ENCODE measurements at places on chromosomes 1 and 21.

DNA sequence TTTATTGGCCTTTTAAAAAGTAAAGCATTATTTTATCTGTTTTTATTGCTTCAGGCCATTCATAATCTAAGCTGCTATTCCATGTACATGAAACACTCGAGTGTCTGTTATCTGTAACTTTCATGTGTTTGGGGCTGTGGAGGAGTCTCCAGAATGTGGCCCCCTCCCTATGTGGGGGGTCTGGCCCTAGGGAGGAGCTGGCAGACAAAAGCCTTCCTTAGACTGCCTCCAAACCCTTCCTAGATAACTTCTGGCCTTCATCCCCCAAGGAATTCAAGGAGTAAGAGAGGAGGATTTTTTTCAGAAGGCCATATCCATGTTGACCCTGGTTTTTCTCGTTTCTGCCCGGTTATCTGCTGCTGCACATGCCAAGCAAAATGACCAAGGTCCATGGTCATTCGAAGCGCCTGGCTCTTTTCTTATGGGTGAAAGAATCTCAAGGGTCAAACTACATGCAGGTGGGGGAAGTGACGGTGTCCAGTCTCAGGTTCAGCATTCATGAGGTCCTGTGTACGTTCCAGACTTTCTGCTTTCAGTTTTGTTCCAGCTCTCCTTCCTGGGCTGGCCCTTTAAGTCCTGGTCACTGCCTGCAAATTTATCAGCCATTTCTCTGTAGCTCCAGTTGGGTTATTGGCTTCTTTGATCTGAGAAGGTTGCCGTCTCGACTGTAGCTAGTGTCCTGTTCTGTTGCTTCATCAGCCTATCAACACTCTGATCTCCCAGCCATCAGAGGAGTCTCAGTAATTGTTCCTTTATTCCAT, 8.3 kb downstream of the TENT5C start:
- no peak for DNase-seq

GRCh38 chr1:173212952-173213491, 5.9 kb upstream of the TNFSF4 start:
- no peak for DNase-seq

DNA sequence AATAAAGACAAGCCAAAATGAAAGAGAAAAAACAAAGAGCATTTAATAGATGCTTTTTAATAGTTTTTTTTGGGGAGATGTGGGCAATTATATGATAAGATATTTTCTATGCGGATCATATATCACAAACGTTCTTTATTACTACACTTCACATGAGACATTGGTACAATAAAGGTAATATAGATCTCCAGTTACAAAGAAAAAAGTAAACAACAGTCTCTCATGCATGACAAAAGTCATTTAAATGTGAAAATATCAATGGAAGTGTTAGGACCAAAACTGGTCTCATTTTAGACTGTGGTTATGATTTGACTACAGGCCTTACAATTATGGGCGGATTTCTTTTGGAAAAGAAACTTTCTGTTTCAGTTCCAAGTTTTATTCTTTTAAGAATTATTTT, 687.0 kb downstream of the ADGRL2 start:
- no peak for DNase-seq

DNA sequence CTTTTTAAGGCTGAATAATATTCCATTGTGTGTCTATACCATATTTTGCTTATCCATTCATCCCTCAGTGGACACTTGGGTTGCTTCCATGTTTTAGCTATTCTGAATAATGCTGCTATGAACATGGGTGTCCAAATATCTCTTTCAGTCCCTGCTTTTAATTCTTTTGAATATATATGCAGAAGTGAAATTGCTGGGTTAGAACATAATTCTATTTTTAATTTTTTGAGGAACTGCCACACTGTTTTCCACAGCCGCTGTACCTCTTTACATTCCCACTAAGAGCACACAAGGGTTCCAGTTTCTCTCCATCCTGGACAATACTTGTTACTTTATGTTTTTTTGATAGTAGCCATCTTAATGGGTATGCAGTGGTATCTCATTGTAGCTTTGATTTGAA, 65.6 kb downstream of the RIMS3 start:
- no peak for DNase-seq

GRCh38 chr1:183365676-183366075, 52.5 kb downstream of the NMNAT2 start:
- DNase-seq, result no peak

DNA sequence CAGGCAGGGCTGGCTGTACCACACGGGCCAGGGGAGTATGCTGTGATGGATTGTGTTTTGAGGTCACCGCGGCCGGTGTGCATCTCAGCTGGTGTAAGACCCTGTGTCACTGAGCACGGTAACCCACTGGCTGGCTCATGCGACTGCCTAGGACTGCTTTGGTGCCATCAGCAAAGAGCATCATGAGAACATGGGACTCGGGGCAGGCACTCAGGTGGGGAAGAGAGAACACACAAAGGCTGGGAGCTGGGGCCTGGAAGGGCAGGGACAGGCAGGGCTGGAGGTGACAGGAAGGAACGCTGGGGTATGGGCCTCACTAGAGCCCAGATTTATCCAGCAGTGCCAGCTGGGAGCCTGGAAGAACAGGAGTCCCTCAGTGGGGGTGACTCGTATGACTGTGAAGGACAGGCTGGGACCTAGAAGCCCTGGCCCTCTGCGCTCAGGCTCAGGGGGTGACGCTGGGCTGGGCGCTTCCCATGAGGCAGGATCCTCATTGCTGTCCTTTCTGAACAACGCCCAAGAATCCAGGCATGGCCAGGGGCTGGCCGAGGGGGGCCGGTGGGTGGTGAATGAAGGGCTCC, 210.4 kb upstream of the VAMP3 start:
- DNase-seq, result no peak

DNA sequence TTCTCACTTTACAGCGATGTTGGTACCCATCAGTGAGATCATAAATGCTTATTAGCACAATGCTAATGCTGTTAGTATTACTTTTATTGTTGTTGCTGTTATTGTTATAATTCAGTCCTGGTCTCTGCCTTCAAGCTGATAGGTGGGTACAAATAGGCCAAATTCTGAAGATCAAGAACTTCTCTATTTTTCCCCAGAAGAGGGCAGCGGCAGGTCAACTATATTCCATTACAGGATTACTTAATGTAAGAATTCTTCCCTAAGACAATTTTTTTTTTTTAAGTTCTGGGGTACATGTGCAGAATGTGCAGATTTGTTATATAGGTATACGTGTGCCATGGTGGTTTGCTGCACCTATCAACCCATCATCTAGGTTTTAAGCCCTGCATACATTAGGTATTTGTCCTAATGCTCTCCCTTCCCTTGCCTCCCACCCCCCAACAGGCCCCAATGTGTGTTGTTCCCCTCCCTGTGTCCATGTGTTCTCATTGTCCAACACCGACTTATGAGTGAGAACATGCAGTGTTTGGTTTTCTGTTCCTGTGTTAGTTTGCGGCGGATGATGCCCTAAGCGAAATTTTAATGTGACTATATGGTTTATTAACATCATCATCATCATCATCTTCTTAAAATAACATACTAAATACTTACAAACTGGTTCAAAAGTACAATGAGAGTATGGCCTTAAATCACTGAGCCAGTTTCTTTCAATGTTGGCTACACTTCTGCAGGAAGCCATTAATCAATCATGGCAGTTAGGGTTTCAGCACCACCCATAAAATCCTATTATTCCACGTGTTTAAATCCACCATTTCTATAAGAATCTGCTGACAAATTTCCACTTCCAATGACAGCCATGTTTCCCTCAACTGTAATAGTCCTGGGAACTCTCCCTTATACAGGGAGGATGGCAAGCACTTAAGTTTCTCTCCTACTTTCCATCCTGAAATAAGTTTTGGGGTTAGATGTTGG, 19.2 kb downstream of the SLC19A2 start:
- DNase-seq, result no peak

- DNase-seq, result no peak
Measured at GRCh38 chr21:39332175-39332574, 16.7 kb downstream of the HMGN1 start.

GRCh38 chr1:107140703-107141490, at the start of gene NTNG1:
TSS of gene NTNG1 (plus strand) at chr1:107141039.
- no peak for DNase-seq

GRCh38 chr1:194952171-194952570, 1656.1 kb downstream of the KCNT2 start:
- no peak for DNase-seq

DNA sequence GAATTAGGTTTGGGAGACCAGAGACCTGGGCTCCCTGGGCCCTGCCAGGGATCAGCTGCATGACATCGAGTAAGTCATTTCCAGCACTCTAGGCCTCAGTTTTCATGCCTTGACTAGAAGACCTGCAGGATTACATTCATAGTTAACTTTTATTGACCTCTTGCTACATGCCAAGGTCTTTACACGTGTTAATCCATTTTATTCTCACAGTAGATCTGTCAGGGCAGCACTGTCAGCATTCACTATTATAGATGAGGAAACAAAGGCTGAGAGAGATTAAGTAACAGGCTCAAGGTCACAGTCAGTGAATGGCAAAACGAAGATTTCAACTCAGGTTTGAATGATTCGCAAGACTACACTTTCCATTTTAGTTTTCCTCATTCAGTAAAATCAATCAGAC, 37.0 kb downstream of the PGM1 start:
- no peak for DNase-seq

GRCh38 chr1:213976665-213977485, 10.9 kb upstream of the PROX1 start:
- no peak for DNase-seq

GRCh38 chr1:161119092-161119903, 1.4 kb downstream of the NIT1 start:
- no peak for DNase-seq

DNA sequence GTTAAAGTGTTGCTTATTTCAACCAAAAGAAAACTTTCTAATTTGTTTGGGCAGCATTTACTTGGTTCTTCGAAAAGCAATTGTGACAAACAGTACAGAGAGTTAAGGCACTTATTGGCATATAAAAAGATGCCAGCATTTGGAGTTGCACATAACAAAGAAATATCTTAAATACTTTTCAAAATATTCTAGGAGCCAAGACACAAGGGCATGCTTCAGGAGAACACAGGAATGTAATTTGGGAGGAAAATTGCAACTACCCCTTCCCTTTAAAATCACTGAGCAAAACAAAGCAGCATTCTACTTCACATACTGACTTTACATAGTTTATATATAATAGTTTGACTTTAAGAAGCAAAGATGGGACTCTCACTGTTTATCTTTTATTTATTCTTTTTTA, 4.6 kb upstream of the TIE1 start:
- no peak for DNase-seq

- DNase-seq, result no peak
Measured at GRCh38 chr1:114080511-114081436, 72.9 kb downstream of the SYT6 start.
